ENCODE measurements at places on chromosomes 7 and 10.

DNA sequence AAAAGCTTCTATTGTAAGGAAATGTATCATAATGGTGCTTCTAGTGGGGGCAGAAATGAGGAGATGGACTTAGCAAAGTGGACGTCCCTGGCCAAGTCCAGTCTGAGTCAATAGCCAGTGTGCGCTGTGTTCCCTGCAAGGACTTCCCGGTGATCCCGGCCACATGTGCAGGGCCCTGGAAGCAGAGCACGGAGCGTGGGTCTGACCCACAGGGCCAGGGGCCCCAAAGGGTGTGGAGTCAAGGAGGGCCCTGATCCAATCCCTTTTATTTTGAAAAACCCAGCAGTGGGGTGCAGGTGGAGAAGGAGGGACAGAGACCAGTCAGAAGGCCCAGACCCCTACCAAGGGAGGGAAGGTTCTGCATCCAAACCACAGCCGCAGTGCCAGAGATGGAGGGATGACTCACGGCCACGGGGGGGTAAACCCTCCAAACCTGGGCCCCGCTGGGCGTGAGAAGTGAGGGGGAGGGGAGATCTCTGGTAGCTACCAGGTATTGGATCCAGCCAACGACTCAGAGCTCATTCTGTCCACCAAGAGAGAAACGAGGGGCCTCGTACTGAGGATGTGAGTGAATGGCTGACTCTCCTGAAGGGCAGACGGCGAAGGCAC, 57.2 kb upstream of the VIPR2 start:
- DNase-seq, result no peak

GRCh38 chr7:133699386-133699785, 427.8 kb upstream of the LRGUK start:
- no peak for DNase-seq

- no peak for DNase-seq
Observed at GRCh38 chr10:84820120-84820519, 491.7 kb downstream of the CCSER2 start.

DNA sequence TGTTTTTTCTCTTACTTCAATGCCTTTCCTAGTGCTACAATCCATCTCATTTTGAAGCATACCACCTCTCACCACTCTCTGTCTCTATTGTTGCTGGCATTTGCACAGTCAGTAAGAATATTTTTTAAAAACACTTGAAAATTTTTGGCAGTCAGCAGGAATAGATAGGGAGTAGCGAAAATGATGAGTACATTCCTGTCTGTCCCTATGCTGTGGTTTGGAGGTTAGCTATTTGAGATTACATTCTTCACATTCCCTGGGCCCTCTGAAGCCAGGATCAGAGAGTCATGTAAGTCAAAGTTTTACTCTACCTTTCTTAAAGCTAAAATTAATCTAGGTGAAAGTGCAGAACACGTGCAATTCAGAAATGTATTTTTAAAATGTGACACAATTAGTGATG, 53.0 kb upstream of the MAGI2 start:
- no peak for DNase-seq

DNA sequence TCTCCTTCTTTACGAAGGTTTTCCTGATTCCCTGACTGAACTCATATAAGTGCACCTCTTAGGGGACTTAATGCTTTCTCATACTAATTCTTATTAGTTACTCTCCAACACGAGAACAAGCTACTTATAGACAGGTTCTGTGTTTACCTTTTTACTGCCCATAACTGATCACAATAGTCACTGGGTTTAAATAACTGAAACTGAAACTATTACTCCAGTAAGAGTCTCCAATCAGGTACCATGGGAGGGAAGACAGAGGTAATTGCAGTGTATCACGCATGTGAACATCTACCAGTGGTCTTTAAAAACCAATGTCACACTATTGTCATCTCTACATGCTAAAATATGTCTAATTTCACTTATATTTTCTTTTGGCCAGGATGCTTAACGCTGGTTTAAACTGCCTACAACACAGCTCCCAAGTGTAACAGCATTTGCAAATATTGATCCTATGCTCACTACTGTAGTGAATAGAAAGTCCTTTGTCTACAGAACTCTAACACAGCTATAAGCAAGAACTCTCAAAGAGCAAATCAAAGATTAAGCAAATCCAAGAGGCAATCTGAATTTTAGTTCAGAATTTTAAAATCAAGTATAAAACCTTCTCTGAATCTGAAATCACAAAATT, 3.6 kb downstream of the GDI2 start:
- no peak for DNase-seq

- no peak for DNase-seq
Observed at GRCh38 chr7:29105752-29106668, 40.3 kb downstream of the CPVL start.

GRCh38 chr7:116762971-116763370, 91.0 kb downstream of the MET start:
- DNase-seq, result no peak

DNA sequence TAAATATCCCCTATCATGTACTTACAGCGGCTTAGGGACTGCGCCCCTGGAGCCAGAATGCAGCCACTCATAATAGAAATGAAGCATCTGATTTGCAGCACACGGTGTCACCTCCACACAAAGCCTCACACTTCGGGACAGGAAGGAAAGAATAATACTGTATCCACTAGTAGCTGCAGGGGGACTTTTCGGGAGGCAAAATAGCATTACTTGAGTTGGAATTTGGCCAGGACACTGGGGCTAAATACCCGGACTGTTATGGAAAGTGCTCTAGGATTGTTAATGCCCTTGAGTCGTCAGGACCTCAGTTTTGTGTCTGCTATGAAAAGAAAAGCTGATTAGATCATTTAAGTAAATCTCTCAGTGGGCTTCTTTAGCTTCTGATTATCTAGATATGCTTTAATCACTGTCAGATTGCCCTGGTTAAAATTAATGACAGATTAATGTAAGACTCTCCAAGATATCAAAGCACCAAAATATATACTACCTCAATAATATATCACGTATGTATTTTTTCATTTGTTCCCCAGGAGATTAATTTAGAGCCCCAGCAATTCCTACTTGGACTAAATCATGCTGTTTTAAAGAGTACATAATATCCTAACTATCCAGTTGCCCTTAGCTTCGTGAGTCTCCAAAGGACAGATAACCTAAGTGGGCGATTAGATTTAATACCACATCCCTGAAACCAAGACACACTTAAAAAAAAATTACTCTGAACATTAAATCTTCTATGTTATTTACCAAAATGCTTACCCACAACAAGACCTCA, 173.0 kb upstream of the NEBL start:
- DNase-seq, result no peak

GRCh38 chr10:4083509-4084003, 298.5 kb upstream of the KLF6 start:
- no peak for DNase-seq

DNA sequence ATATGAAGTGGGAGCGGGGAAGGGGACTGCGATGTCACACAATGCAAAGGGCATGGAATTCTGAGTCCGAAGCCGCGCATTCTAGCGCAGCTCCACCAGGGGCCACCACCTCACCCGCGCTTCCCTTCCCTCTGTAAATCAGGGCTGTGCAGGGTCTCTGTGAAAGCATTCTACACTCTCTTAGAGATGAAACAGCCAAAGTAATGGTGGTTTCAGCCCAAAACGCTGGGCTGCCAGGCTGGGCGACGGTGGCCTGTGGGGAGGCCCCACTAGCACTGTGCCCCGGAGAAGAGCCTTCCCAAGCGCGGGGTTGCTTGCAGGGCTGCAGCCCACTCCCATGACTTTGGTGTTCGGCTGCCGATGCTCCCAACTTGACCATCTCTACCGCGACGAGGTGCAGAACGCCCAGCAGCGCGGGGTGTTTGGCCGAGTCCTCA, 11.4 kb downstream of the ATG9B start:
- DNase-seq, result no peak

DNA sequence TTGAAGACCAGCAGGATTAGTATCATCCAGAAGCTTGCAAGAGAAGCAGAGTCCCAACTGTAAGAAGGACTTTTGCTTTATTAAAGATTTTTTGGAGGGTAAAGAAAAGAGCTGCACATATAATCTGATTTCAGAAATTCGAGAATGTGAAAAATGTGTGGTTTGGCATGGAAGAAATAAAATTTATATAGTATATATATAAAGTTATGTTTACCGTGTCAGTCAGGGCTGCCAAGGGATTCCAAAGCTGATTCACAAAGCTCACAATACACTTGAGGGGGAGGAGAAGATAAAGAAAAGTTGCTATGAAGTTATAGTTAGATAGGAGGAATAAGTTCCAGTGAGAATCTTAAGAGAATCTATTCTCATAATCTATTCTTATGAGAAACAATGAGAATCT, 231.8 kb upstream of the CACNA2D1 start:
- DNase-seq, result no peak

GRCh38 chr7:157495594-157495993, 158.8 kb downstream of the DNAJB6 start:
- DNase-seq, result no peak

GRCh38 chr10:45429790-45430189, 55.8 kb downstream of the ALOX5 start:
- no peak for DNase-seq

DNA sequence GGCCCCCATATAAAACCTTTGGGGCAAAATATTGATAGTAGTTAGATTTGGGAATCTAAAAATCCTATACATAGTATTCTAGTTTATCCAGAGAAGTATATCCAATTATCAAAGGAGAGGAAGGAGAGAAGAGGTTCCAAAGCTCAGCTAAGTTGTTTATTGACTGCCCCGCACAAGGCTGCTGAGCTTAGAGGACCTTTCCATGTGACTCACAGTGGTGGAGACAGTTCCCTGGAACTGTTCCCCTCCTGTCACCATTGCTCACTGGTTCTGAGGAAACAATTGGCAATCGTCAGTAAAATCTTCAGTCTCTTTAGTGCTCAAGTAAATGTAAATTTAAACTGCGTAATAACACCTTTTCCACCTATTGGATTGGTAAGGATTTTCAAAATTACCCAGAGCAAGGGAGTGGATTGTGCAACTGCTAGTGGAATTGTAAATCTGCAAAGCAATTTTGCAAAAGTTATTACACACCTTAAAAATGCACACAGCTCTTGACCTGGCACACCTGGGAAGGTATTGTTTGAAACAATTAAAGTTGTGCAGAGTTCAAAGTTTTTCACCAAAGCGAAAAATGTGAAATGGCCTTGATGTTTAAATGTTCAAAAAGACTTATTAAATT, 63.1 kb downstream of the EEPD1 start:
- DNase-seq, result no peak

DNA sequence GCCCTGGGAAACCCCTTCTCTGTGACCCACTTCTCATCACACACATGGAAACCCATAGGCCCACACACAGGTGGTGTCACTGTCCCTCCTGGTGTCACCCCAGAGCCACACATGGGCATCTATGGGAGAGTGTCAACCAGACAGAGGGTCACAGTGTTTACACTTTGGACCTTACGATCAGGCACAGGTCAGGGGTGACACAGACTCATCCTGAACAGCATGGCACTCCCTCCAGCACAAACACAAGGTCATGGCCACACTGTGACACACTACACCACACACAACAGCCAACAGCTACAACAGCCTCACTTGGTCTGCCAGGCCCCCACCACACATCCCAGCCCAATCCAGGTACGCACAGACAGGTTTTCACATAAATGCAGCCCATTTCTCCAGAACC, 6.2 kb downstream of the TLX1 start:
- DNase-seq, result no peak

DNA sequence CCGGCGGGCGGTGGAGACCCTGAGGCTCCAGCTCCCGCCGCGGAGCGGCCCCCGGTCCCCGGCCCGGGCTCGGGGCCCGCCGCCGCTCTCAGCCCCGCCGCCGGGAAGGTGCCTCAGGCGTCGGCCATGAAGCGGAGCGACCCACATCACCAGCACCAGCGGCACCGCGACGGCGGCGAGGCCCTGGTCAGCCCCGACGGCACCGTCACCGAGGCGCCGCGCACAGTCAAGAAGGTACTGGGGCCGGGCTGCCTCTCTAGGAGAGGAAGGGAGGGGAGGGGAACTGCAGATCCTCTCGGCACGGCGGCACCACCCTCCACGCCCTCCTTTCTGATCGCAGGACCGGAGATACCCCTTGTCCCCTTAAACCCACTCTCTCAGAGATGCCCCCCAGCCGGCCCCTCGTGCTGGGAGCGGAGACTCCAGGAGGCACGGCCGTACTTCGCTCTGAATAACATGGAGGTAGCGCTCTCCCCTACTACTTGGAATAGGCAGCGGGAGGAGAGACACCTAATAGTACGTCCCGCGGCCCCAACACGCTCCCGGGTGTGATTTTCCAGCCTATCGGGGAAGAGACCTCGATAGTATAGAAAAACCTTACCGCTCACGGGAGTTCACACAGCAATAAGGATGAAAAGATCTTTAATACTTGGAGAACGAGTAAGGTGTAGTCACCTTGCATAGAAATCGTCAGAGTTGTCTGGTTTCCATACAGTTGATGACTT, 538 bp downstream of the AHCYL2 start:
- peak; percentile 49 for DNase-seq

DNA sequence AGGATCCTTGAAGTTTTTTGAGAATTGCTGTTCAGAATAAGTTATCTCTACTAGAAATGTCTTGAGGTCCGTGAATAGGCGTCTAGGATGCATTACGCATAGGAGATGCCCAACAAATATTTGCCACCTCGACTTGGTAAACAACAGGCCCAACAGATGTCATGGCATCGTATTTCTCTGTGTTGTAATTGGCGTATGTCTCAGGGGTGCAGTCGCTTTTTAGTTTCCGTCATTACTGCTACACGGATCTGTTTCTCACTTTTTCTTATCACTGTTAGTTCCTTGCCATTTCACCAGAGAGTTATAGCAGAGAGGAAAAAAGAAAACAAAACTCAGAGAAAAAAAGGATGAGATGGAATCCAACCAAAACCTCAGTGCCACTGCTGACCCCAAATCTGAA, 73.0 kb upstream of the SFMBT2 start:
- DNase-seq, result no peak

GRCh38 chr10:72014785-72015480, 50.7 kb downstream of the CHST3 start:
- DNase-seq, result no peak

GRCh38 chr10:95170790-95171189, 23.2 kb upstream of the ACSM6 start:
- DNase-seq, result no peak

GRCh38 chr10:112842832-112843360, 107.2 kb upstream of the TCF7L2 start:
- no peak for DNase-seq

GRCh38 chr10:49176310-49177268, 11.6 kb downstream of the TMEM273 start:
- no peak for DNase-seq

DNA sequence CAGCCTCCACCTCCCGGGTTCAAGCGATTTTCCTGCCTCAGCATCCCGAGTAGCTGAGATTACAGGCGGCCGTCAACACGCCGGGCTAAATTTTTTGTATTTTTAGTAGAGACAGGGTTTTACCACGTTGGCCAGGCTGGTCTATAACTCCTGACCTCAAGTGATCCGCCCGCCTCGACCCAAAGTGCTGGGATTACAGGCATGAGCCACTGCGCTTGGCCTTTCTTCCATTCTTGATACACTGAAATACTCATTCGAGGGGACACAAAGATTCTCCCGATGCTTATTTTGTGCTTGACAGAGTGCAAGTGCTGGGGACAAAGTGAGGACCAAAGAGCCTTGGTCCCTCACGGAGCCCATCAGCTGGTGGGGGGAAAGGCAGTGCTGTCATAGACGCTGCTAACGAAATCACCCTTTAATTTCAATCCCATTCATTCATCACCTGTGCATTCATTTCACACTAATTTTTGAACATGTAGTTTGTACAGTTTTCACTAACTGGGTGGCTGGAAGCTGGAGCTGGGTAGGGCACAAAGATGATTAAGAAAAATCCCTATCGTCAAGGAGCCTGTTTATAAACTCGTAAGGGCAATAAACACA, 621 bp upstream of the FAM133B start:
- DNase-seq, result no peak

Measured in amygdala (tissue), 56 donors.